Umbilical cord (tissue), 2 donors: ENCODE measurements at places on chromosomes 2 and 18.

DNA sequence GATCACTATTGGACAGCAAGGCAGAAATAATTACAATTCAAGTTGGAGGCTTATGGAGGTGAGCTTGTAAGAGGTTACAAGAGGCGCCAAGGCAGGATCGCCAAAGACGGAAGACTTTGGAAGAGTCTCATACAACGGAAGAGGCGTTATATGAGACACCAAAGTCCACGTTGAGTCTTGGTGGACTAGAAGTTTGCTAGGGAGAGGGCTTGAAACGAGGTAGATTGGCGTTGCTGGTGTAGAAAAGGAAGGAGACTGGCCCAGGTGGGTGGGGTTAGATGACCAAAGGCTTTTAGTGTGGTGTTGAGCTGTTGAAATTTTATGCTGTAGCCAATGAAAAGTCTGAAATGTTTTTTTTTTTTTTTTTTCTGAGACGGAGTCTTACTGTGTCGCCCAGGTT is 1.4 kb downstream of the MSH2 start:
- DNase-seq: no peak

DNA sequence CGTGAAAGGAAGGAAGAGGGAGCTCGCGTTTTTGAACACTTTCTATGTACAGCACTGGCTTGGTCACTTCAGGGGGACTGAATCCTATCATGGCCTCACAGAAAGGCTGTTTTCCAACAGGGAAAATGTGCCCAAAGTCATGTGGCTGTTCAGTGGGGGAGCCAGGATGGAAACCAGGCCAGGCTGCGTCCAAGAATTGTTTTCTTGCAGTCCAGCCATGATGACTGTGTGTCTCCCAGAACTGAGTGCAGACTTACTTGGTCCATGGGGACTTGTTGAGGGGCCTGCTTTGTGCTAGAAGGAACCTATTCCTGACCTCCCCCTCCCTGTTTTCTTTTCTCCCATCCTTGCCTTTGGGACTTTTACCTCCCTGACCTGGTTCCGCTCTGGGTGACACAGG is 46.9 kb downstream of the EMILIN2 start:
- no peak for DNase-seq

DNA sequence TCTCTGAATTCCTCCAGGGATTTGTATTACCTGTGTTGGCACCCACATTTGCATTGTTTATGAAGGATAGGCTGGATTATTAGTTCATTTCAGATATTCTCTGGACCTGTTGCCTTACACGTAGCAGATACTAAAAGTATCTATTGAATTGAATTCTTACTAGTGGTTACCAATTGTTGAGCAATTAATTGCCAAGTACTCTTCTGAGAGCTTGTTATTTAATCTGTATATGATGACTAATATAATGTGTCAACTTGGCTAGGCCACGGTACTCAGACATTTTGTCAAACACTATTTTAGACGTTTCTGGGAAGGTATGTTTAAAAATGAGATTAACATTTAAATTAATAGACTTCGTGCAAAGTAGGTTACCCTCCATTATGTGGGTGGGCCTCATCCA is 2.5 kb upstream of the SPP2 start:
- no peak for DNase-seq

DNA sequence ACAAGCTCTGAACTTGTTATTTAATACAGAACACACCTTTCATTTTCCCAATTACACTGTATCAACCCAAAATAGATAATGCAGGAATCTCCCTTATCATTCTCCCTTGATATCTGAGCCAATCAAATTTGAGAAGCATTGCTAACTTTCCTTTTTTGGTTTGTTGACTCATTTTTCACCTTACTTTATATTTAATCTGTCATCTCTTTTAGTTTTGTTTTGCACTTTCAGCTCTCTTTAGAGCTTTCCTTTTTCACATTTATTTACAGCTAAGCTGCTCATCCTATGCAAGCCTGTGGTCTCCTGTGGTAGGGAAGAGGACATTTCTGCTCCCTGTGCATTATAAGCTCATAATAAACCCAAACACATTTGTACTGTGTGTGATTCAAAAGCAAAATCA is 50.1 kb downstream of the ITGAV start:
- no peak for DNase-seq

DNA sequence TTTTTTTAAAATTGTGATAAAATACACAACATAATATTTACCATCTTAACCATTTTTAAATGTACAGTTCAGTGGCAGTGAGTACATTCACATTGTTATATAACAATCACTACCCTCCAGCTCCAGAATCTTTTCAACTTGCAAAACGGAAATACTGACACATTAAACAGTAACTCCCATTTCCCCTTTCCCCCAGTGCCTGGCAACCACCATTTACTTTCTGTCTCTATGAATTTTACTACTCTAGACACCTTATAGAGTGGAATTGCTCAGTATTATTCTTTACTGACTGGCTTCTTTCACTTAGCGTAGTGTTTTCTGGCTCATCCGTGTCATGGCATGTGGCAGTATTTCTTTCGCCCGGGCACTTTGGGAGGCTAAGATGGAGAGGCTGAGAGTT is 32.6 kb downstream of the FASTKD2 start:
- no peak for DNase-seq
